ENCODE measurements at places on chromosomes 12 and 14.

GRCh38 chr12:98406378-98406777 is 109.0 kb upstream of the TMPO start:
- DNase-seq = no peak

DNA sequence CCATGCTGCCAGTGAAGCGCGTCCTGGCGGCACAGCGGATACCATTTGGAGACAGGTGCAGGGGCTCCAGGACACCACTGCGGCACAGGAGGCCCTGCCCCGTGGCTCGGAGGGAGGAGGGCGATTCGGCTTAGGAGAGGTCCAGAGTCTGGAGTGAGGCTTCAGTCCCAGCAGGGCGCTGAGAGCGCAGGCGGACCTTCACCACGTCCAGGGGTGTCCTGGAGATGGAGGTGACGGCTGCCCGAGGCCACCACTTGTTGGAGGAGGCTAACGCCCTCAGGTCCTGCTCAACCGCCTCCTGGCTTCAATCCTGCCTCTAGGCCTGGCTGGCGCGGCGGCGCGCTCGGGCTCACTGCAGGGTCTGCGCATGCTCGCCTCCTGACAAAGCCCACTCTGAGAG is 45.7 kb downstream of the EIF2S3B start:
- no peak for DNase-seq

- no peak for DNase-seq
Observed at GRCh38 chr12:77477907-77478533, 352.7 kb upstream of the NAV3 start.

DNA sequence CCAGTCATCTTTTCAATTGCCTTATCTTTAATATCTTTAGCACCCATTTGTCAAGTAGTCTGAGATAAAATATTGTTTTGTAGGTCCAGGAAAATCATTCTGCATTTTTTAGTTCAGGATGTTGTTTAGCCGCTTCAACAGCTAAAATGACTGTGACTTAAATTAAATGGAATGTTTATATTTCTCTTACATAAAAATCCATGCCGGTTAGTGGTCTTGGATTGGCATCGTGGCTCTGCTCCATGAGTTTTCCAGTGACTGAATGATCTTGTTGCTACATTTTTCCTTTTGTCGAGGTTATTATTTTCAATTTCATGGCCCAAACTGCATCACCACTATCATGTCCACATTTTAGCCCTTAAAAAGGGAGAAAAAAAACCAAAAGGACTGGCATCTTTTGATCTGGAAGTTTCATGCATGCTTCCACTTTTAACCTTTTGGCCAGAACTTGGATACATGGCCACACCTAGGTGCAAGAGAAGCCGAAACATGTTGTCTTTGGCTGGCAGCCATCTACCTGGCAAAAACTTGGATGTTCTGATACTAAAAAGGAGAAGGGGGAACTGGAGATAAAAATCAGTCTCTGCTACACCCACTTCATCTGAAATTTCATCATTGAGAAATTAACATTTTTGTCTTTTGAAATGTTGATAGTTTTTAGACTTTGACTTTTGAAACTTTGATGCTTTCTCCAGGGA is 142.4 kb downstream of the OTOGL start:
- DNase-seq = no peak

DNA sequence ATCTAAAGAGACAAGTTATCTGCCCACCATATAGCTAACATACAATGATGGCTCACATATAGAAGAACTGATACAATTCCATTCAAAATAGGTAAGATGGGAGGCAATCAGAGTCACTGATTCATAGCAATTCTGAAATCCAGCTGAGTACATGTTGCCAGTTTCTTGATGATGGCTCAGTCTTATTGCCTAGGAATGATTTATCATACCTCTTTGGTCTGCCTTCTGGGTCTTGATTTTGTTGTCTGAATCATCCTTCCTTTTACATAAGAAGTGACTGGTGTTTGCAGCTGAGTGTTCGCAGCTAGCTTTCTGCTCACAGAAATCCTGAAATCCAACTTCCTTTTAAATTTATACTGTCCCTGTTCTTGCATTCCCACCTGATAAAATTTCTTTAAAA is 463.2 kb upstream of the MGAT4C start:
- DNase-seq = no peak

- no peak for DNase-seq
Observed at GRCh38 chr12:129096184-129096583, 242.9 kb downstream of the GLT1D1 start.

DNA sequence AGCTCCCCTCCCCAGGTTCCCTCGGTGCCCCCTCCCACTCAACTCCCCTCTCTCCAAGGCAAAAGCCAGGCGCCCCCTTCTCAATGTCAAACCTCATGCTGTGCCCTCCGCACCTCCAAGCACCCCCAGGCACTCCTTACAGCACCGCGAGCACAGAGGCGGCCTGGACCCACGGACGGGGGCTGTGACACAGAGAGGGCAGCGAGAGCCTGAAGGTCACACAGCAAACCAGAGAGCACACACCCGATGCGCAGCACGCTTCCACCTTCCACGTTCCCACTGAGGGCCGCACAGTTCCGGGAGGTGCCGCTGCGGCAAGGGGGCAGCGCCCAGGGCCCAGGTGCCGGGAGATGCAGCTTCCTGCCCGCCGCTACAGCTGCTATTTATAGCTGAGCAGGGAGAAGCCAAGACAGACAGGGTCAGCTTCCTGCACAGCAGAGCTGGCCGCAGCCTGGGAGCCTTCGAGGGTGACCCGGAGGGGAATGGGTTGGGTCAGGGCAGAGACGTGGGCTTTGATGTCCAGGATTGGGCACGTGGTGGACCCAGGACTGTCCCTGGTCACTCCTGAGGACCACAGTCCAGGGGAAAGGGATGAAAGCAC is 12.9 kb downstream of the NCOR2 start:
- no peak for DNase-seq

DNA sequence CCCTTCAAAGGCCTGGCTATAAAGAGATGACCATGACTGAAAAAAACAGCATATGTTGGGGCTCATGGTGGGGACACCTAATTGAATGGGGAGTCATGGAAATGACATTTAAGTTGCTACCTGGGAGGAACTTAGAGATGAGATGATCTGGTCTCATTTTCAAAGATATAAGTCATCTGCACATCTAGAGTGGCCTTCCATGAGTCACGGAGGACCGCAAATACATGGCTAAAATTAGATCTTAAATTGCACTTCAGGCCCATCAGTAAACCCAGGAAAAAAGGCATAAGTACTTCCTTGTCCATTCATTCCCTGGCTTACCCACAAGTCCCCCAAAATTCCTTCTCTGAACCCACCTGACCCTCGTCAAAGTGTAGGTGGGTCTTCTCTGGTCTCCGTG is 53.4 kb downstream of the SPTB start:
- no peak for DNase-seq

DNA sequence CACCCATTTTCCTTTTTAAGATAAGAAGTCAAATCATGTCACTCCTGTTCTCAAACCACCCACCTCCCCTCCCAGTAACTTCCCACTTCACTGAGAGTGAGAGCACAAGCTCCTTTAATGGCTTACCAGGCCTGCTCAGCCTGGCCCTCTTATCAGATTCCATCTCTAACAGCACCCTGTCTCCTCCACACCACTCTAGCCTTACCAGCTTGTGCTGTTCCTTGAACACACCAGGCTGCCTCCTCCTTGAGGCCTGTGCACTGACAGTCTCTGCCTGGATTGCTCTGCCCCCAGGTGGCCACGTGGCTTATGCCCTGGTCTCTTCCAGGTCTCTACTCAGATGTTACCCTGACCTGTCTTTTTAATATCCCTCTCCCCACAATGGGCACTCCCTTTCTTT is 40.1 kb upstream of the EVL start:
- DNase-seq = peak; percentile 87

DNA sequence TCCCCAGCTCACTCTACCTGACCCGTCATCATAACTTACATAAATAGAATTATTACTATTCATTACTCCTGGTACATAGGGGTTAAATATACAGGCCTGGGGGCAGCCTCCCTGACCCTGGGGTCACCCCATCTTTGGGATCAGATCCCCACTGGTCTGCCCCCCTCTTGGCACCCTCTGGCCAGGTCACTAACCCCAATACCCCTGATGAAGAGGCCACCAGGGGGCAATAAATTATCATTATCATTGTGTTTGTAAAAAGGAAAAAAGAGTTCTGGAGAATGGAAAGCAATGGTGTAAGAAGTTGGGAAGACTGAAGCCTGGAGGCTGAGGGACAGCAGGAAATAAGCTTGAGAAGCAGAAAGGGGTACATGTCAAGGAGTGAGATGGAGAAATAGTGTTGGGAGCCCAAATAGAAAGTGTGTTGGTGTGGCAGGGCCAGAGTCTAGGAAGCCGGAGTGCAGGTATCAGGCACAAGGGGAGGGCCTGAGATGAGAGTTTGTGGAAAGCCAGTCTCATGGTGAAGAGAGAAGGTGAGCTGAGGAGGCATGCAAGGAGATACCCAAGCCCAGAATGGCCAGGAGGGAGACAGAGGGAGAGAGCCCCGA is 6.1 kb upstream of the AAAS start:
- peak; percentile 56 for DNase-seq

DNA sequence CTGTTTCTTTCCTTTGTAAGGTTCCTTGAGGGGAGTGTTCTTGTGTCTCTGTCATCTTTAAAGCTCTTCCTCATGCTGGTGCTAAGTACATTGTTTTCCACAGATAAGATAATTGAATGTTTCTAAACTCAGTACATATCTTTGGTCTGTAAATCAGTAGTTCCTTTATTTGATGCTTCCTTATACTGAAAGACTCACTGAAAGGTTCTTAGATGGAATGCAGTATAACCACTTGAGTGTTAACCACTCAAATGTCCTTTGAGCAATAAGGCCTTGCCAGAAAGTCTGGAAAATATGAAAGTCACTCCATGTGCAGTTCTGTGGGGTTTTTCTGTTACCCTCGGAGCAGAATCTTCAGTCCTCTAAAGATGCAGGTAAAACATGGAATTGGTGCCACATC is 23.0 kb upstream of the RNU6-8 start:
- no peak for DNase-seq

DNA sequence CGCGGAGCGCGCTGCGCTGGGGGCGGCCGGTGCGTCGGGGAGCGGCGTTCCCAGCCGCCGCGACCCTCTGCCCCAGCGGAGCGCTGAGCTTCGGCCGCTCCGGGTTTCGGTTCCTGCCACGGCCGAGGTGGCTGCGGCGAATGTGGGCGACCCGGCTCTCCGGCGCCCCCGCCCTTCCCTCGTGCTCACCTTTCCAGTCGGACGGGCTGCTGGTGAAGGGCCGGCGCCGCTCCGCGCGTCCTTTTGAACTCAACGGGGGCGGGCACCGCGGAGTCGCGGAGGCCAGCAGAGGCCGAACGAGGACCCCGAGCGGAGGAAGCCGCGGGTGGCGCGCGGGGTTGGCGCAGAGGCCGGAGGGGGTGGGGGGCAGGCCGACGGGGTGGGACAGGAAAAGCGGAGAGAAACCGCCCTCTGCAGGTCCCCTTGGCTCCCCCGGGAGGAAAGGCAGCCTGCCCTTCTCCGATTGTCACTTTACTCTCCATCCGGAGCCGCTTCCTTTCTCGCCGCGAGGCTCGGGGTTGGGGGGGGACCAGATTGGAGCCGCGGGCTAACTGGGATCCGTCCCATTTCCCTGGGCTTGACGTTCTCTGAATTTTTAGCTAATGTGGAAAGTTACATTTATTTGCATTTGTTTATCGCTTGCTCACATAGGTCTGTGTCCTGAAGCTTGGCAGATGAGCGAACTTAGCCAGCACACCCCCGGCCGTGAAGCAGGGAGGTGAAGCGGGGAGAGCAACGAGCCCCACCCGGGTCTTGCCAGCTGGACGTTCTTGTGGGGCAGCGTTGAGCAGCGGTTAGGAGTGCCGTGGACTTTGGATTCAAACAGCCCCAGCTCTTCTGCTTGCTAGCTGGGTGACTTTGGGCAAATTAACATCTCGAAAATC is at the start of gene SMAGP:
TSS of gene SMAGP (minus strand) at position 349 of the 884 bp plus-strand sequence. CDS start 1,137 bp downstream, outside the sequence.
- no peak for DNase-seq

DNA sequence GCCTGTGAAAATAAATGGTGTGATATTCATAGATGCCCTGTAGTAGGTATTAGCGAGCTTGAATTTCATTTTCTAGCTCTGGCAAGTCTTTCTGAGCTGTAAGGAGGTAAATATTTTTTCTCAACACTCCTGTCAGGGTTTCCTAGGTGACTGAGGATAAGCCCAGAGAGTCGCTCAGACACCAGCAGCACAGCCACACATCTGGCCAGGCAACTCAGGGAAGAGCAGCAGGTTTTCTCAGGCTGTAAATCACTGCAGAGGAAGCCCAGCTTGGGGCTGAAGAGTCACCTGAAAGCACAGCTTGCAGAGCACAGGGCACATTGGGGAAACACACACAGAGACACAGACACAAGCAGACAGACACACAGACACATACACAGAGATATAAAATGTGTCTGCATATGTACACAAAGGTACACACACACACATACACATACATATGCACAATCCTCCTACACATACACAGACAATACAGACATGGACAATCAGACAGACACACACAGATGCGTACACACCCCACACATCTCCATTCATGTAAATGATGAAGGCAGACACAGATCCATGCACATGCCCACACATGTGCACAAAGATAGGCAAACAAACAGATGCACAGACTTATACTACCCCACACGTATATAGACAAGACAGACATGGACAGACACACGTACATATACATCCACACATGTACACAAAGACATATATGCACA is 232.0 kb upstream of the TMTC1 start:
- DNase-seq = no peak

- DNase-seq = peak; percentile 73
Observed at GRCh38 chr12:48795550-48796455, 6.9 kb upstream of the ADCY6 start.

All from hematopoietic multipotent progenitor cell treated with erythropoietin and hydrocortisone succinate and interleukin-3 and kit ligand, for 8 days (in vitro differentiated cells).